Chondrocyte (in vitro differentiated cells): ENCODE measurements at places on chromosomes 2 and 18.

DNA sequence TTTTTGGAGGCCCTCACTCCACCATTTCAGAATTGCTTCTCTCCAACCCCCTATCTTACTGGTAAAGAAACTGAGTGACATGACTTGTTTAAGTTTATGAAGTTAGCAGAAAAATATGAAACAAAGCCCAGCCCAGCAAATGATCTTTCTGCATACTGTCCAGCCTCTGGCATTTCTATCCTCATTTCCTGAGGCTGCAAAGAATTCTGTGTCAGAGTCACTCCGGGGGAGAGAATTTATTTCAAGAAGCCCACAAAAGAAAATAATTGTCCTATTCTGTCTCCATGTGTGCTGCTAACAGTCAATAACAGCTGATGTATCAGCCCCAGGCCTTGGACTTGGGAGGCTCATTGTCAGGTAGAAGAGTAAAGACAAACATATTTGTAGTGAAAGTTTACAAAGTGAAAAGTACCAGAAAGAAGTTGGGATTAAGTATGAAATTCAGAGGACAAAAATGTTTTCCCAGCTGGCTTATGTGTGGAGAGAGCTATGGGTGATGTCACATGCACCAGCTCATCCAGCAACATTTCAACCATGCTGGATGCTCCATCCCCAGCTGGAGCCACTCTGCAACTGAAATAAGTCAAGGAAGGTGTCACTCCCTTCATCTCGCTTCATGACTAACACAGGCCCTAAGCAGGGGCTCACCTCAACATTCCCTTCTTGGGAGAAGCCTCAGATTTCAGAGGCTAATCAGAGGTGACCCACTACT is 42.3 kb downstream of the TRABD2A start:
- H3K4me1 ChIP-seq, result peaks cover 27% of the 10 kb centered on the region
- no peak for DNase-seq
- H3K27me3 ChIP-seq, result peaks cover 4% of the 10 kb centered on the region
- H3K36me3 ChIP-seq, result peaks cover 5% of the 10 kb centered on the region
- H3K27ac ChIP-seq, result peak overlapping the region; percentile 50

DNA sequence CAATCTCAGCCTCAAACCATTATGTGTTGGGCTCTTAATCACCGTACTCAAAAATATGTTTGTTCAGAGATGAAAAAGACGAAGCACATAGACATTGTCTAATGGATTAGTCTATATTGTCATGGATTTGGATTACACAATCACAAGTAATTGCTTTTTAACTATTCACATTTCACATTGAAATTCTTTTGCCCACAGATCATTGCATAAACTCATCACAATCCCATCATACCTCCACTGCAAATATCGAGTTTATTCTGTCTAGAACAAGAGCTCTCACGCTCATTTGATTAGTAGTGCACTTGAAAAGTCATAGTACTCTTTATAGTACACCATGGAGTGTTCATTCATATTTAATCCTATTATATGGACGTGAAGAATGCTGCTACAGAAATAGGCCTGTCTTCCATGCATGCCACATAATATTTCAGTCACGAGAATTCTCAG is 97.9 kb upstream of the SOX11 start:
- H3K27me3 ChIP-seq, result peaks cover 2% of the 10 kb centered on the region
- H3K4me3 ChIP-seq, result no peak overlapping the region
- no peak for DNase-seq
- H3K36me3 ChIP-seq, result no peaks in the 10 kb centered on the region
- H3K4me1 ChIP-seq, result peaks cover 36% of the 10 kb centered on the region

DNA sequence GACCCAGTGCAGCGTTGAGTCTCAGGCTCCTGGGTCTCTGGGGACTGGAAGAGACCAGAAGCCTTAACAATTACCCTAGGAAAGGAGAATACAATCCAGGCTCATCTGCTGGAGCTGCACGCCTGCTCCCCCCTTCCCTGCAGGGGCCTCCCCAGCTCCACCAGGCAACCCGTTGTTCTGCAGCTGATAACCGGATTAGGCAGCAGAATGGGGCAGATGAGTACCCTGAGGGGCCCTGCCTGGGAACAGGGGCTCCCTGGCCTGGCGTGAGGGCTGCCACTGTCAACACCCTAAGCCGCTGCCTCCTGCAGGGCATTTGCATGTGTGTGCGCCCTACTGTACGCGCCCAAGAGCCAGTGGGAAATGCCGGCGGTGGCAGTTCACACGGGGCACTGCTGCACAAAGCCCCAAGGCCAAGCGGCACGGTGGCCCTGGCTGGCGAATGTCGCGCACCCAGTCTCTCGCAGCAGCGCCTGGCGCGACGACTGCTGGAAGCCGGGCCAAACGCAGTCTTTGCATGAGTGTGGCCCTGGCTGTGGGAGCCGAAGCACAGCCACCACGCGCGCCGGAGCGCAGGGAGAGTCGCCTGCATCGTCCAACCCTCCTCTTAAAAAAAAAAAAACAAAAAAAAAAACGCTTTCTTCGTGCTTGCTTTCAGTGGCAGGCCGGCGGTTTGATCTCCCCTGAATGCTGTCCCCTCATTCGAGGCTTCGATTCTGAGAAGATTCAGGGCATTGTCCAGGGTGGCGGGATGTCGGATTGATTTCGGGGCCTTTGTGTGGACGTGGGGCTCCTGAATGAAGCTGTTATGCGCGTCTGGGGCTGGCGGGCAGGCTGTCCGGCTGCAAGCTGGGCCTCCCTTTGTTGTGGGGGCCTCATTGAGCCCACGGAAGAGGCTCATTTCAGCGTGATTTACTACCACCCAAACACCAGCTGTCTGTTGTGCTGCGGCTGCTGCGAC is 63.8 kb downstream of the SETBP1 start:
- H3K27ac ChIP-seq, result no peak overlapping the region
- peaks cover 8% of the 10 kb centered on the region for H3K36me3 ChIP-seq
- H3K27me3 ChIP-seq, result no peaks in the 10 kb centered on the region
- H3K4me1 ChIP-seq, result peaks cover 33% of the 10 kb centered on the region
- DNase-seq, result no peak

GRCh38 chr2:130319536-130319935 is 23.2 kb upstream of the IMP4 start:
- H3K27ac ChIP-seq, result no peak overlapping the region
- H3K4me3 ChIP-seq, result no peak overlapping the region

DNA sequence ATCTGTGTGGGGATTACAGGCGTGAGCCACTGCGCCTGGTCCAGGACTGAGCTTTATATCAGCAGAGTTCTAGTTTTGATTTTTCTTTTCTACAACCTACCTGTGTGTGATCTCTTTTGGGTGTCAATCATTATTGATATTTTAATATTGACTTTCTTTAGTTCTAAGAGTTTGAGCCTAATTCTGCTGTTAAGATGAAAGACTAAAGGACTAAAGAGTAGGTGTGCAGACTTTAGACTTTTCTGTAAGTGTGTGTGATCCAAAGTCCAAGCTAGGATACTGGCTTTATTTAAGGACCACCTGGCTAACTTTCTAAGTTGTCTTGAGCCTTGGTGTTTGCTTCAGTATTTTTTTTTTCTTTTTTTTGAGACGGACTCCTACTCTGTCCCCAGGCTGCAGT is 12.4 kb downstream of the CASP10 start:
- no peaks in the 10 kb centered on the region for H3K27me3 ChIP-seq
- no peak overlapping the region for H3K4me3 ChIP-seq
- H3K27ac ChIP-seq, result no peak overlapping the region
- H3K4me1 ChIP-seq, result no peaks in the 10 kb centered on the region

- H3K4me3 ChIP-seq, result no peak overlapping the region
- peak; percentile 36 for DNase-seq
- peaks cover 3% of the 10 kb centered on the region for H3K27me3 ChIP-seq
- H3K27ac ChIP-seq, result no peak overlapping the region
- H3K4me1 ChIP-seq, result peaks cover 34% of the 10 kb centered on the region
- peaks cover 14% of the 10 kb centered on the region for H3K36me3 ChIP-seq
These were observed 108.3 kb downstream of the NFATC1 start for GRCh38 chr18:79504034-79504433.

DNA sequence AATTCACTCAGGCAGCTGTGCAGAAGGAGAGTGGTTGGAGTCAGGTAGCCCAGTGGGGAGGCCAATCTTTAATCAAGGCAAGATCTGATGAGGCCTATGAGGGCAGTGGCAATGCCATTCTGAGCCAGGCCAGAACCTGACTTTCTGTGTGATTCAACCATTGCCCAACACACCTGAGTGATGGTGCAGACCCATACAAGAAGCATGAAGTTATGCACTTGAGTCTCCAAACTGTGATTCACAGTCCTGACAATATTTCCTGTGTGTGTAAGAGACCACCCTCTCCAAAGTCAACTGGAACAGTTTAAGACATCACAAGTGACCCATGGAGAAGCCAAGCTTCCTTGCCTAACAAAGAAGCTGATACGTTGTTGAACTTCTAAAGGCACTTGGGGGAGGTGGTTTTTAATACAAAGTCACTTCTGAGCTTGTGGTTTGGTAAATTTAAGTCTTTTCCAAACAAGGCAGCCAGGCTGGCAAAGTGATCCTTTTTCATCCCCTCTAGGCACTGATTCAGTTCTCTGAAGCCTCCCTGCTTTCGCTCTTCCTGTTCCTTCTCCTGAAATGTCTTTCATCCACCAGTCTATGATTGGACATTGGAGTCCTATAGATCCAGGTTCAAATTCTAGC is 49.0 kb downstream of the VSNL1 start:
- peaks cover 23% of the 10 kb centered on the region for H3K27me3 ChIP-seq
- no peak overlapping the region for H3K27ac ChIP-seq
- no peak for DNase-seq
- H3K4me1 ChIP-seq, result peaks cover 1% of the 10 kb centered on the region
- no peaks in the 10 kb centered on the region for H3K36me3 ChIP-seq

DNA sequence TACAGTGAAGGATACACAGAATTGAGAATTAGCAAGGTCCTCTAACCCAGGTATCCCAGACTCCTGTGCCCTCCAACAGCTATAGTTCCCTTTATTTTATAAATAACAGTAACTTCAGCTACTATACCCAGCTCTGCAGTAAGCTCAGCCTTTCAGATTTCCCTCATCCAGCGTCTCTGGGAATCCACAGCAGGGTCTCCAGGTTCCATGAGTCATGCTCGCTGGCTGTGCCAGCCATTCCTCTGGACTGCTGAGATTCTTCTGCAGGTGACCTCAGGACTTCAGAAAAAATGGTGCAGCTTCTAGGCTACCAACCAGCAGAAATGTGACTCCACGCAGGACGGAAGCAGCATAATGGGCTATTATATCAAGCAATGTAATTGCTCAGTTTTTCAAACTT is 419.3 kb downstream of the ZNF516 start:
- no peaks in the 10 kb centered on the region for H3K36me3 ChIP-seq
- no peak for DNase-seq
- H3K27me3 ChIP-seq, result no peaks in the 10 kb centered on the region
- H3K4me3 ChIP-seq, result no peak overlapping the region
- H3K4me1 ChIP-seq, result no peaks in the 10 kb centered on the region

DNA sequence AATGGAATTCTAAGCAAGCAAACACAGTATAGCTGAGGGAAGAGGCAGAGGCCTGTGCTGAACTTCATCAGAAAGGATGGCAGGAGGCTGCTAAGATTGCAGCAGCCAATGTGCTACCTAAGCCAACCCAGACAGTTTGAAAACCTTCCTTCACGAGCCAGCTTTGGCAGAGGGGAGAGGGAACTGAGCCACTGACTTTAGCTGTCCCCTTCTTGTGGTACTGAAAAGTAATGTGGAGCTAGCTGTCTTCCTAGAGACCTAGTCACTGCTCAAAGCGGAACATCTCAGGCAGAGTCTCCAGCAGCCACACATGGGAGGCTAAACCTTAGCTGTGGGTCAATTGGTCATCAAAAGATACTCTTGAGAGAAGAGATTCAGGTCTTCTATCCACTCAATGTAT is 419.0 kb downstream of the FBXO15 start:
- DNase-seq, result no peak
- peaks cover 4% of the 10 kb centered on the region for H3K27me3 ChIP-seq
- no peaks in the 10 kb centered on the region for H3K36me3 ChIP-seq
- H3K4me1 ChIP-seq, result no peaks in the 10 kb centered on the region

GRCh38 chr2:55555977-55556376 is 36.5 kb downstream of the CFAP36 start:
- H3K36me3 ChIP-seq, result peaks cover 29% of the 10 kb centered on the region
- no peak overlapping the region for H3K27ac ChIP-seq
- peaks cover 7% of the 10 kb centered on the region for H3K4me1 ChIP-seq

- no peak overlapping the region for H3K27ac ChIP-seq
- no peaks in the 10 kb centered on the region for H3K27me3 ChIP-seq
- H3K36me3 ChIP-seq, result no peaks in the 10 kb centered on the region
- DNase-seq, result no peak
- no peak overlapping the region for H3K4me3 ChIP-seq
These were observed 38.0 kb upstream of the ACVR2A start for GRCh38 chr2:147806846-147807245.

GRCh38 chr2:191245869-191246531 is 796 bp downstream of the MYO1B start:
- no peak for DNase-seq
- H3K4me1 ChIP-seq, result peaks cover 53% of the 10 kb centered on the region
- peak overlapping the region; percentile 91 for H3K27ac ChIP-seq
- H3K27me3 ChIP-seq, result no peaks in the 10 kb centered on the region

DNA sequence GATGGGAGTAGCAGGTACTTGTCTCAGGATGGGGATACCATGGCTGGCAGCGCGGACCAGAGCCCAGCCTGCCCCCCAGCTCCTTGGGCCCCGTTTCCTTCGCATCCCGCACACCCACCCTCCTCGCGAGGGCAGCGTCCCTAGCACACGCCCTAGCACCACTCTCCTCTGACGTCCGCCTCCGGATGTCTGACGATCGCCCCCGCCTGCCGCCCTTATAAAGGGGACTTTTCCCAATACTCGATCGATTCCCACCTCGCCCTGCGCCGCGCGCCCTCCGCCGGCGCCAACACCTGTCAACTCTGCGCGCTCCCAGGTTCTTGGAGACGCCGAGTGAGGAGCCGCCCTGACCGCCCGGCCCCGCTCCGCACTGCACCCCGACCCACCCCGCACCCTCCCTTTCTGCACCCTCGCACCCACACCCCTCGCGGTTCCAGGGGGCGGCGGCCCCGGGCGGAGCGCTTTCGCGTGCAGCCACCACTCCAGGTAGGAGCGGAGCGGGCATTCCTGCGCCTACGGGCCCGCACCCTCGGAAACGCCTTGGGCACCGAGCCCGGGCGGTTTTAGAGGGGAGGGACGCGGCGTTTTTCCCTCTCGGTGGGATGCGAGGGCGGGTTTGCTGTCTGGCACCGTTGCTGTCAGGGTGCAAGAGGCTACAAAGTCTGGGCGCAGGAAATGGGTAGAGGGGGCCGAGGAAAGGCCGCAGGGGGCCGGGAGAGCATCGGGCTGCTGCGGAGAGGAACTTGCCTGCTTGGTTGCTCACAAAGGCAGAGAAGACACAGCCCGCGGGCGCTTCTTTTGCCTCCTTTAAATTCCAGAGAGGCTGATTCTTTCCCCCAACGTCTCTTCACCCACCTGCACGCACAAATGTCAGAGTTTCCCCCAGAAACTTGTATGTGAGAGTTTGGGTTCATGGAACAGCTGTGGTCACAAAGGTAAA is at the start of gene SLC5A7:
TSS of gene SLC5A7 (plus strand) at position 247 of the 940 bp plus-strand sequence. CDS start 1,632 bp downstream, outside the sequence.
- peaks cover 65% of the 10 kb centered on the region for H3K27me3 ChIP-seq
- peaks cover 7% of the 10 kb centered on the region for H3K4me1 ChIP-seq
- DNase-seq, result no peak
- H3K27ac ChIP-seq, result no peak within 1 kb of the TSS
- peaks cover 1% of the 10 kb centered on the region for H3K36me3 ChIP-seq
- H3K4me3 ChIP-seq, result no peak within 1 kb of the TSS
